ENCODE measurements at places on chromosomes 4 and X.

- DNase-seq: no peak
Measured at GRCh38 chr4:8224975-8225625, 26.0 kb downstream of the SH3TC1 start.

- DNase-seq: no peak
Measured at GRCh38 chr4:65437102-65437501, 233.2 kb downstream of the EPHA5 start.

GRCh38 chr4:17027495-17027894 lies 129.1 kb upstream of the LDB2 start:
- DNase-seq: no peak

- DNase-seq: no peak
Measured at GRCh38 chr4:156547439-156547838, 424.2 kb downstream of the PDGFC start.

GRCh38 chr4:80897537-80898303 lies 132.8 kb upstream of the BMP3 start:
- no peak for DNase-seq

- DNase-seq: no peak
Measured at GRCh38 chrX:44071070-44071645, 98.0 kb upstream of the NDP start.

GRCh38 chr4:146978641-146979040 lies 33.0 kb upstream of the TTC29 start:
- DNase-seq: no peak

DNA sequence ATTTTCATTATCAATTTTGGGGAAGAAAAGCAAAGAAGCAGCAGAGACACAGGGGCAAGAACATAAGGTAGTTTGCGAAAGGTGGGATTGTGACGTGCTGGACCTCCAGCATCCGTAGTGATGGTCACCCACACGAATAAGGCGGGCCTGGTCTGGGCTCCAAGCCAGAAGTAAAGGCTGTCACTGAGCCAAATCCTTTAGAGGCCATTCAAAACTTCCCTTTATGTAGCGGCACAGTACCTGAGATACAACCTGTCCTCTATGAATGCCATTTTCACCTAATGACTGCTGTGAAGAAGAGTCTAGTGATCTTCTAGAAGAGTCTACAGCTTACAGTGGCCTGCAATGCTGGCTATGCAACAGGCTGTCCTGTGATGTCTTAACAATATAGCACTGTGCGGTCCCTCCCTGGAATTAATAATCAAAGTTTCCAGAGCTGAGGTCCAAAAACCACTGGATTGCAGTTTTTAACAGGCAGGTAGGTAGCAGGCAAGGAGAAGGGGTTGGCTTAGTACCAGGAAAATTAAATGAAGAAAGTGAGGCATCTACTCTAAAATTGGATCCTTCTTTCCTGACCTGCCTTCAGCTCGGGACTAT lies 56.2 kb downstream of the TRIML1 start:
- no peak for DNase-seq

DNA sequence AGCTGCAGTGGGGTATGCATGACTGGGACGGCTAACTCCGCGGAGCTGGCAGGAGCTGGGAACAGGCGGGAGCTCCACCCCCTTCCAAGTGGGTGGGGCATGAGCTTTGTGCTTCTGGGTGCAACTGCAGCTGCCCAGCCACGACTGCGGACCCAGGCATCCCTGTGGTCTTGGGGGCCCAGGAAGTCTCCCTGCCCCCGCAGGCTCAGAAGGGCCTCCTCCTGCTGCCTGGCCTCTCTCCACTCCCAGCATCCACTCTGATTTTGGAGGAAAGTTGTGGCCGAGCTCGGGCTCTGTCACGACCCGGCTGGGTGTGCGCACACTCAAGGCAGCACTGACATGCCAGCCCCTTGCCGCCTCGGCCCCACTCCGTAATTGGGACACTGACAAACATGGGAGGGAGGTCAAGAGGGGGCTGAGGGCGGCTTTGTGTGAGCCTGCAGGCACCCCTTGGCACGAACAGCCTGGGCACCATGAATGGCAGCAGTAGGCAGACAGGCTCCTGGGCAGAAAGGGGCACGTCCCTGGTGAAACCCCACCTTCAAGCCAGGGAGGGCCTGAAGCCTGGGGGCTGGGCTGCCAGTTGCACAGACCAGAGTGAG lies 822.6 kb downstream of the GLUD2 start:
- DNase-seq: no peak

GRCh38 chr4:14277505-14277904 lies 650.0 kb upstream of the BOD1L1 start:
- DNase-seq: no peak

- no peak for DNase-seq
Measured at GRCh38 chr4:128775916-128776315, 33.6 kb upstream of the JADE1 start.

Data from CD4-positive, alpha-beta memory T cell (primary cell).